Neural progenitor cell (in vitro differentiated cells): ENCODE measurements at places on chromosomes 16 and 17.

- DNase-seq: peak; percentile 49
Observed at GRCh38 chr17:74429604-74430384, 2.1 kb upstream of the GPRC5C start.

GRCh38 chr17:59783221-59784047 lies 76.0 kb downstream of the VMP1 start:
- no peak for DNase-seq

DNA sequence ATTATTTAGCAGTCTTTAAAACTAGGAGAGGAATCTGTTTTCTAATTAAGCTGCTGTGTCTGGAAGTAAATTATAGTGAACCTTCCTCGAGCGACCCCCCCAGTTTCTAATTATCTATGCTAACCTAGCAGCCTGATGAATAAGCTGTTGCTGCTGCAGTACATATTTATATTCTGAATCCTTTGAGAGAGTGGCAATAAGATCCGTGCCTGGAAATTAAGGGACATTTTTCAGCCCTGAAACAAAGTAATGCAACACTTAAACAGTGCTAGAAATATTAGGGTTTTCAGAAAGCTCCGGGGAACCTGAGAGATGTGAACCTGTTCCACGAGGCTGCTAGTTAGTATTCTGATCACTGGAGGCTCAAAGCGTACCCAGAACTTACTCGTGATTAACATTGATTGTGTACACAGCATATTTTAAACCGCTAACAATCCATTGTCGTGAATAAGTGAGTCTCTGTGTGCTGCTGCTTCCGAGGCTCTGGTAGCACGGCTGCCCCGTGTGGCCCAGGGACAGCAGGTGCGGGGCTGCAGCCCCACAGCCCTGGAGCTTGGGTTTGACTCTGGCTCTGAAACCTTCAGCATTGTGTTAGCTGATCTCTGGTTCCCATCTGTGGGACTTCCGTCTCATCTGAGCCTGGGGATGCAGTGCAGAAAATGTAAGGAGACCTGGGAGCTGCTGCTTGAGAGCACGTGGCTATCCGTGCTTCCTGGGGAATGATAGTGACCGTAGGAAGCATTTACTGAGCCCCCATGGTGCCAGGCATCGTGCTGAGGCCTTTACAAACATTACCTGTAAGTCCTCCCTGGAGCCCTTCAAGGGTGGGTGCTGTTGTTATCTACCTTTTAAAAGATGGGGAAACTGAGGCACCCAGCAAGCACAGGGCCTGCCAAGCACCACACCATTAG lies 190.9 kb upstream of the CHMP6 start:
- no peak for DNase-seq

- DNase-seq: no peak
Observed at GRCh38 chr17:35679007-35679682, 52.3 kb upstream of the RASL10B start.

GRCh38 chr16:17467923-17468540 lies 2.7 kb downstream of the XYLT1 start:
- peak; percentile 84 for DNase-seq

DNA sequence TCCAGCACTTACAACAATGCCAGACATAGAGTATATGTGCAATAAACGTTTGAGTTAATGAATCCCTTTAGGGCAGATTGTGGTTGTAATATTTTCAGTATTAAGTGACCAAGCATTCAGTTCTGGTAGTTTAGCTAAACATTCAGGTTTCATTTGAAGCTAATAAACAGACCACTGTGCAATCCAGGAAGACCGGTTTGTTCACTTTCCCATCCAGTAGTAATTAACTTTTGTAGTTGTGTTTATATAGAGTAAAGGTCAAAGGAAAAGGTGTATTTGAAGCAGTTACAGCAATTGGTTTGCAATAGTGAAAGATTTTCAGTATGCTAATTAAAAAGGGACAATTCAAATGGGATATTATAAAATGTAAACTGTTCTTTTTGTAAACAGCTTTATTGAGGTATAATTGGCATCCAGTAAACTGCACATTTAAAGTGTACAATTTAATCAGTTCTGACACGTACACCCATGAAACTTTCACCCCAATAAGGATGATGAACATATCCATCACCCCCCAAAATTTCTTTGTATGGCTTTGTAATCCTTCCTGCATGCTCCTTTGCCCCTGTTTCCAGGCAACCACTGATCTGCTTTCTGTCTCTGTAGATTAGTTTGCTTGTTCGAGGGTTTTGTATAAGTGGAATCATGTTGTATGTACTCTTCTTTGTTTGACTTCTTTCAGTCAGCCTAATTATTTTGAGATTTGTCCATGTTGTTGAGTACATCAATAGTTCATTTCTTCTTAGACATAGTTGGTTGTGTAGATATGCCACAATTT lies 26.3 kb downstream of the MRTFB start:
- peak; percentile 34 for DNase-seq

DNA sequence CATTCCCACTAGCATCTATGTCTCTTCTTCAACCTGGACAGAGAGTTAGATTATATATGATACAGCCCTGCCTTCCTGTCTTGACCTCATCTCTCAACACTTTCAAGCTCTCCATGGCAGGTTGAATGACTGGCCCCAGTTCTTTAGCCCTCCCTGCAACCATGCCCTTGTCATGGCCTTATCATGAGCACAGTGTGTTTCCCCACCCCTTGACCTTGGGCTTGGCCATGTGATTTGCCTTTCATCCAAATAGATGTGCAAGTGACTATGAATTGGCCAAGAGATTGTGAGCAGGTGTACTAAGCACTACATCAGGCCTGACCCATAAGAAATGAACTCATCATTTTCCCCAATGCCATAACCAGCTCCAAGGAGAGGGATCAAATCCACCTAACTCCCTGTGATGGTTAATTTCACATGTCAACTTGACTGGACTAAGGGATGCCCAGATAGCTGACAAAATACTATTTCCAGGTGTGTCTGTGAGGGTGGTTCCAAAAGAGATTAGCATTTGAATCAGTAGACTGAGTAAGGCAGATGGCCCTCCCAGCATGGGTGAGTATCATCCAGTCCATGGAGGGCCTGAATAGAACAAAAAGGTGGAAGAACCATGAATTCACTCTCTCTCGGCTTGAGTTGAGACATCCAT lies 97.4 kb downstream of the SLC39A11 start:
- DNase-seq: no peak

GRCh38 chr17:1241929-1242328 lies 28.3 kb upstream of the BHLHA9 start:
- no peak for DNase-seq

- no peak for DNase-seq
Observed at GRCh38 chr17:65359016-65359415, 202.4 kb downstream of the AXIN2 start.

GRCh38 chr16:79823639-79824038 lies 223.1 kb upstream of the MAF start:
- DNase-seq: no peak

GRCh38 chr16:87918338-87918737 lies 18.0 kb downstream of the CA5A start:
- DNase-seq: no peak

DNA sequence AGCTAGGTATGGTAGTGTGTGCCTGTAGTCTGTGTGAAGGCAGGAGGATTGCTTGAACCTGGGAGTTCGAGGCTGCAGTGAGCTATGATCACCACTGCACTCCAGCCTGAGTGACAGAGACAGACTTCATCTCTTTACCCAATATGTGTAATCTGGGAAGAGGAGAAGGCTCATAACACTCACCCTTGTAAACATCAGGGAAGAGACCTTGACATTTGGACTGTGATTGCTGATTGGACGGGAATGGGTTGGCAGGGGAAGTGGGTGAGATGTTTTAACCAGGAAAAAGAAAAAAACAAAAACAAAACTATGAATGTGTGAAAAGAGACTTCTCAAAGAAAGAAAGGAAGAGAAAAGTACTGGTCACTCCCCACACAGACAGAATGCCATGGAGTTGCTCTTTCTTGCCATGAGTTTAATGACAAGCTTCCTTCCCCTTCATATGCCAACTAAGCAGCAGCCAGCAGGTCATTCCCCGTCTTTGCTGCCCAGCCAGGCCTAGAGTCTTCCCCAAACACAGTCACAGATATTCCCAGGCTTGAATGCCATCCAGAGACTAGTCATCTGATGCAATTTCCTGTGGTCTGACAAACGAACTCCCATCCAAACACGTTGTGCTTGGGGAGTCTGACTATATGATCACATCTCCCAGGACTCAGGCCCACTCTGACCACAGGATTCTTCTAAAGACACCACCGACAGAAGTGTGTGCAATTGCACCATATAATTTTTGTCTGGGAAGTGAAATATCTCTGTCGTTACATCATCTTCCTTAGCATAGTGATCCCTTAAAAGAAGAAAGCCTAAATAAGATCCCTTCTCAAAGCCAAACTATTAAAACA lies 3.6 kb upstream of the XAF1 start:
- DNase-seq: no peak

DNA sequence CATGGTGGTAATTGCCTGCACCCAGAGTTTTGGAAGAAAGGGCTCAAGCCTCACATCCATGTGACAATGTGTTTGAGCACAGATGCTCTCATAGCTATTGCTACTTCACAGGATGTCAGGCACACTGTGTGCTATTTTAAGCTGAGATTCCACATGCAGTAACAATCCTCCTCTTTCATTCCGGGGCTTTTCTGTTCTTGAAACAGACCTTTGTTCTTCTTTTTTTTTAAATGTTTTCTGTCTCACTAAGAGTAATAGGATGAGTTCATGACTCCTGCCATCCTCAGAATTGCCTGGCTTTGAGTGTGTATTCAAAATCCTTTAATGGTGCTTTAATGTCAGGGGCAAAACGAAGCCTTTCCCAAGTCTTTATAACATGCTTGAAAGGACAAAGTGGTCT lies 198.9 kb downstream of the ABCC12 start:
- DNase-seq: no peak

- DNase-seq: no peak
Observed at GRCh38 chr17:39487946-39488345, 26.7 kb downstream of the CDK12 start.

GRCh38 chr16:21943571-21943970 lies 9.6 kb upstream of the UQCRC2 start:
- no peak for DNase-seq

DNA sequence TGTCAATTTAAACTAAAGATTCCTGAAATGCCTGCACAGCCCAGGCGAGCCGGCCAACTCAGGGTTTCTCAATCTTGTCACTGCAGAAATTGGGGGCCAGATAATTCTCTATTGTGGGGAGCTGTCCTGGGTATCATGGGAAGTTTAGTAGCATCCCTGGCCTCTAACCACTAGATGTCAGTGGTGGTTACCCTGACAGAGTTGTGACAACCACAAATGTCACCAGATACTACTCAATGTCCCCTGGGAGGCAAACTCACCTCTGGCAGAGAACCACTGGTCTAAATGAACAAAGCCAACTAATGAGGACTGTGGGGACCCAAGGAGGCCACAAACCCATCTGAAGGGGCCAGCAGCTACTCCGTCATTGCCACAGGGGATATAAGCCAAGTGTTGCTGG lies 90.9 kb downstream of the MYH11 start:
- DNase-seq: peak; percentile 77

GRCh38 chr17:17536702-17537101 lies 40.5 kb upstream of the RASD1 start:
- no peak for DNase-seq

GRCh38 chr17:78129351-78130089 lies 965 bp upstream of the TMC6 start:
- DNase-seq: no peak

DNA sequence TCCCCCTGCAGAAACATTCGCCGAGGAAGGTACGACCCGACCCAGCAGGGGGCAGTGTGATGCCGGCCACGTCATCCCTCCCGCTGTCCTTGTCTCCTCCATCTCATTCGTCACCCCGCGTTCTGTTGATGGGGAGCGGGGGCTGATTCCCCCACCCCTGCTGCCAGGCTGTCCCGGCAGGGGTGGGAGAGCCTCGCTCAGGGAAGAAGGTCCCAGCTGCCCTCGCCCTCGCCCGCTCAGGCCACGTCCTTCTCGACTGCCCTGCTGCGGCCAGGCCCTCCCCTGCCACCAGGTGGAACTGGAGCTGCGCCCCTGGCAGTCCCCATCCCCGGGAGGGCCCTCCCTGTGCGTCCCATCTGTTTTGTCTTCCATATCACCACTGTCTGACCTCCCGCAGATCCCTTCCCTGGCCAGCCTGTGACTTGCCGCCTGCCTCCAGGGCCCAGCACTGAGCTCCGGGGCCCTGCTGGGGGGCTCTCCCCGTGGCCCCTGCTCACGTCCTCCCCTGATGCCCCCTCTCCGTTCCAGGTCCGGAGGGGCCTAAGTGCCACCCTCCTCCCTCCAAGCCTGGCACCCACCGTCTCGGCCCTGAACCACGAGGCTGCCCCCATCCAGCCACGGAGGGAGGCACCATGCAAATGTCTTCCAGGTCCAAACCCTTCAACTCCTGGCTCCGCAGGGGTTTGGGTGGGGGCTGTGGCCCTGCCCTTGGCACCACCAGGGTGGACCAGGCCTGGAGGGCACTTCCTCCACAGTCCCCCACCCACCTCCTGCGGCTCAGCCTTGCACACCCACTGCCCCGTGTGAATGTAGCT lies 20.6 kb downstream of the ADAM11 start:
- peak; percentile 85 for DNase-seq

- DNase-seq: no peak
Observed at GRCh38 chr17:81016575-81016974, 18.4 kb upstream of the BAIAP2 start.

- no peak for DNase-seq
Observed at GRCh38 chr16:86576591-86577313, 1.6 kb upstream of the FOXL1 start.

DNA sequence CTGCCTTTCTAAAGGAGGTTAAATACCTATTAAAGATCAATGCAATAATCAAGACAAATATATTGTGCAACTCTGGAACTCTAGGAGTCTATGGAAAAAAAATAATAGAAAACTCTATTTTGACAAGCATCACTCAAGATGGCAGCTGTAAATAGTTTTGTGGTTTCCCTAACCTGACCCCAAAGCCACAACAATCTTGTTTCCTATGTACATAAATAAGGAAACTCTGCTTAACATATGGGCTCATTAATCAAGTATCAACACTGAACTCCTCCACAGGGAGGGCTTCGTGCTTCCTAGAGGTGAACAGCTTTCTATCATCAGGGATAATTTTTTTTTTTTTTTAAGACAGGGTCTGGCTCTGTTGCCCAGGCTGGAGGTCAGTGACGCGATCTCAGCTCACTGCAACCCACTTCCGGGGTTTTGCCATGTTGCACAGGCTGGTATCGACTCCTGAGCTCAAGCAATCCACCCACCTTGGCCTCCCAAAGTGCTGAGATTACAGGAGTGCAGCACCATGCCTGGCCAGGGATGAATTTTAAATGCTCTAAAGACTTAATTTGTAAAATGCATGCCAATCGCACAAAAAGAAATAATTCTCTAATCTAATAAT lies 42.5 kb downstream of the ARHGAP17 start:
- DNase-seq: no peak

- DNase-seq: no peak
Observed at GRCh38 chr16:55912022-55912421, 36.8 kb upstream of the CES5A start.

DNA sequence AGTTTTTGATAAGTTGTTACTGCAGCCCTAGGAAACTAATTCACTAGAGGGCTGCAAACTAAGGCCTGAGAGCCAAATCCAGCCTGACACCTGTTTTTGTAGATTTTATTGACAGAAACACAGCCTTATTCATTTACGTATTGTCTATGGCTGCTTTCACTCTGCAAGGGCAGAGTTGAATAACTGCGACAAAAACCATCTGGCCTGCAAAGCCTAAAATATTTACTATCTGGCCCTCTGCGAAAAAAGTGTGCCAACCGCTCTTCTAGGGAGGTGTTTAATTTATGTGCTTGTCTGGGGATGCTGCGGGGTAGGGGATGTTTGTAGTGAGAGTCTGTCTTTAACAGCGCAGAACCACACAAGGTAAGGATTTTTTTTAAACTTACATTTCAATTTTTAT lies 165.0 kb upstream of the RBFOX1 start:
- DNase-seq: no peak

- DNase-seq: no peak
Observed at GRCh38 chr17:20992416-20992815, 50.4 kb downstream of the USP22 start.
